Upper lobe of right lung (tissue), 1 donor: ENCODE measurements at places on chromosomes 12 and 14. TPM values are rescaled to one million over a fixed set of nuclear protein-coding genes. Genes with fewer than 3 reads are reported as not detected.

Gene CCDC196
- not detected for total RNA-seq

Gene COX8C
- not detected for total RNA-seq

Gene NELL2
- 1.6 TPM for total RNA-seq

Gene RIMBP2
- total RNA-seq: 0.09 TPM
